Karpas-422 (cell line): ENCODE measurements at places on chromosomes 5 and 9. TPM values are rescaled to one million over a fixed set of nuclear protein-coding genes. Genes with fewer than 3 reads are reported as not detected.

Gene PCDHA1
- not detected in 2 replicates for total RNA-seq

DNA sequence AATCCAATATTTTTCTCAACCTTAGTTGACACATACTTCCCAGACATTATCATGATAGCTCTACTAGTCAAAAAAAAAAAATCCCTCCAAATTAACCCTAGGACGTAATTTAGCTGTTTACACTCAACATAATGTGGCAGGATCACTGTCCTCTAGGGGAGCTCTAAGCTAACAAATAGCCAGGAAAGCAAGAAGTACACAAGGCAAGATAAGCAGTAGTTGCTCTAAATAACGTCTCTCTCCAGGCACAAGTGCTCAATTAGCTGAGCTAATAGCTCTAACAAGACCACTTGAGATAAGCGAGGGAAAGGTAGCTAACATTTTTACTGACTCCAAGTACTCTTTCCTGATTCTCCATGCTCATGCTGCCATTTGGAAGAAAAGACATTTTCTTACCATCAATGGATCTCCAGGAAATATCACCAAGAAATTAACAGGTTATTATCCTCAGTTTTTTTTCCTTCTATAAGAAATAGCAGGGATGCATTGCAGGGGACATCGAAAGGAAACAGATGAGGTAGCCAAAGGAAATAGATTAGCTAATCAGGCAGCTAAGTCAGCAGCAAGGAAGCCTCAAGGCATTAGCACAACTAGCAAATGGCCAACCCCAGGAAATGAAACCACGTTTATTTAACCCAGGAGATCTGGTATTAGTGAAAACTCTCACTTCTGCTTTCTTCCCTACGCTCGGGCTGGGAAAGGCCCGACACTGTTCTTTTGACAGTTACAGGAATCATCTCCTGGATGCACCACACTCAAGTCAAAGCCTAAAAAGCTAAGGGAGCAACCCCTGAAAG is 614.1 kb downstream of the PTPRD start:
- no peak overlapping the region for H3K4me3 ChIP-seq
- H3K27ac ChIP-seq = no peak overlapping the region

- DNase-seq = no peak
- H3K4me1 ChIP-seq = no peaks in the 10 kb centered on the region
Observed at GRCh38 chr5:122902263-122902662, 56.9 kb downstream of the SNX24 start.

GRCh38 chr9:76624391-76625048 is 139.7 kb upstream of the PCA3 start:
- no peaks in the 10 kb centered on the region for H3K4me1 ChIP-seq
- H3K4me3 ChIP-seq = no peak overlapping the region

DNA sequence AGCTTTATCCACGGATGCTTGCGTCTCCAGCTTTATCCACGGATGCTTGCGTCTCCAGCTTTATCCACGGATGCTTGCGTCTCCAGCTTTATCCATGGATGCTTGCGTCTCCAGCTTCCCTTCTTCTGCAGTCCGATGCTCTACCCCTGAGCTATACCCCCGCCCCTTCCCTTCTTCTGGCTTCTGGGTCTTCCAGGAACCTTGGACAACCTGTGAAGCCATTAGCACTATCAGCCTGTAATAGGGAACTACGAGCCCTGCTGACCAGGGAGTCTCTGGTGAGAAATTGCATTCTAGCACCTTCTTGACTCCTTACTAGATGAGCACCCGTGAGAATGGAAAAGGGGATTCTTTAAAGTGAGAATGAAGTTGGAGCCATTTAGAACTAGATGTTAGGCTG is 39.1 kb upstream of the SH3PXD2B start:
- H3K27ac ChIP-seq = no peak overlapping the region
- no peak for DNase-seq
- no peaks in the 10 kb centered on the region for H3K27me3 ChIP-seq

DNA sequence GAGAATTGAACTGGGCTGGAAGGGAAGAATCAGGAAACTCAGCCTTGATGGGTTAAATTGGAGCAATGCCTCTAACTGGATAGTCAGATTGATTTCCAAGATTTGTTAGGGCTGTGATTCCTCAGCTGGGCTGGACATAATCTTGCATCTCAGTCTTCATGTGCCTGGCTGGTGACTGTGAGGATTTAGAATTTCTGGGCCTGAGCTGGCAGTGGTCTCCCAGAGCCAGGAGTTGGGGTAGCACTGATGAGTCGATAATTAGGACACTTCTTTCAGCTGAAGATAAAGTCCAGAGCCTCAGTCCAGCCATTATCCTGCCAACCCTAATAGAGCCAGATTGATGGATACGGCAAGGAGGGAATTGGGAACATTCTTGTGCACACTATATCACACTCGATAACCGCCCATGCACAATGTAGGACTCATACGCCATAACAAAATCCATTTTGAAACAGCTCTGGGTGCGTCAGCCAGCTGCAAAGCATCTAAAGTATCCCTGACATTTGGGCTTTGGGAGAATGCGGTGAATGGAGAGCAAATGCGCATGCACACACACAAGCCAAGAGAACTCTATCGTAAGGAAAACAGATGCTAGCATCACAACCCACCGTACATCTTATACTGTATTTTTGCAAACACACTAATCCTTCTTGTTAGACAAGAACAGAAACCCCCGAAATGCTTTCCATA is 405.1 kb upstream of the KLF4 start:
- H3K4me3 ChIP-seq = no peak overlapping the region
- H3K27ac ChIP-seq = no peak overlapping the region
- no peaks in the 10 kb centered on the region for H3K36me3 ChIP-seq
- no peak for DNase-seq
- H3K27me3 ChIP-seq = no peaks in the 10 kb centered on the region

Gene IFNB1
- 0.51 TPM in 1 of 2 replicates, not detected in the other for total RNA-seq

Gene SLC25A25
- 4.1 and 12.7 TPM in 2 replicates for total RNA-seq

Gene OTULINL
- not detected in 2 replicates for total RNA-seq

DNA sequence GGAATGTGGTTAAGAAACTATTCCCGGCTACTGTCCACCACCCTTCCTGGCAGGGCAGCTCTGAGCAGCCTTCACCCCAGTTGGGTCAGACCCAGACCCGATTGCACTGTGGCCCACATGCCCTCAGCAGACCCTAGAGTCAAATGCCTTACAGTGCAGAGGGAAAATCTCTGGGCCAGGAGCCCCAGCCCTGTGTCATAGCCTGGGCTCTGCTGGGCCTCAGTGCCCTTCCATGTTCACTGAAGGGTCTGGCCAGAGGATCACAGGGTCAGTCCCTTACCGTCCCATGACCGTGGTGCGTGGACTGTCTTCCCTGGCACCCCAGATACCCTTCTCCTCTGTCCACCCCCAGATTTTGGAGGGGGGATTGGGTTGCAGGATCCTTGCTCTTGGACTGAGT is 73.5 kb upstream of the COL5A1 start:
- H3K27me3 ChIP-seq = no peaks in the 10 kb centered on the region
- H3K4me3 ChIP-seq = no peak overlapping the region
- H3K4me1 ChIP-seq = no peaks in the 10 kb centered on the region
- DNase-seq = no peak
- no peaks in the 10 kb centered on the region for H3K36me3 ChIP-seq
- H3K27ac ChIP-seq = no peak overlapping the region

Gene DBH
- not detected in 2 replicates for total RNA-seq

- H3K36me3 ChIP-seq = no peaks in the 10 kb centered on the region
- no peaks in the 10 kb centered on the region for H3K27me3 ChIP-seq
- no peaks in the 10 kb centered on the region for H3K4me1 ChIP-seq
- no peak overlapping the region for H3K27ac ChIP-seq
- no peak overlapping the region for H3K4me3 ChIP-seq
- no peak for DNase-seq
Observed at GRCh38 chr5:33339413-33339812, 101.4 kb upstream of the TARS1 start.

Gene C9
- not detected in 2 replicates for total RNA-seq

GRCh38 chr5:29963956-29964355 is 1229.5 kb upstream of the CDH6 start:
- no peak overlapping the region for H3K4me3 ChIP-seq
- no peaks in the 10 kb centered on the region for H3K27me3 ChIP-seq
- H3K27ac ChIP-seq = no peak overlapping the region
- no peaks in the 10 kb centered on the region for H3K36me3 ChIP-seq
- no peak for DNase-seq

Gene GRIN3A
- not detected in 2 replicates for total RNA-seq

DNA sequence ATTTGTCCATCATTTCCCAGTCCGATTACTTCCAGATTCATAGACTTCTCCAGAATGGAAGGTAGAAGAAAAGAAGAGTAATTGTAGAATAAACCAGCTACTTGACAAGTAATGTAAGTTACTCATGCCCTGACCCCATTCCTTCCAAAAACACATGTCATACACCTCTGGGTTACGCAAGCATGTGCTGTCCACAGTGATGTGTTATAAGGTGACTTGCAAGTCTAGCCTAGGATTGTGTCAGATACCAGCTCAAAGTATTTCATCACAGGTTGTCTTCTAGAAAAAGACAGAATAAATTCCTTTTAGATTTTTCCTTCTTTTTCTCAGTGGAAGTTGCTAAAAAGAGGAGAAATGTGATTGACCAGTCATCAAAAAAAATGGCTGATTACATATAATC is 8.0 kb upstream of the TLR4 start:
- peaks cover 14% of the 10 kb centered on the region for H3K4me1 ChIP-seq
- no peaks in the 10 kb centered on the region for H3K36me3 ChIP-seq
- H3K4me3 ChIP-seq = no peak overlapping the region
- no peaks in the 10 kb centered on the region for H3K27me3 ChIP-seq
- DNase-seq = no peak
- no peak overlapping the region for H3K27ac ChIP-seq

Gene CCDC112
- total RNA-seq = 8.0 and 13.0 TPM in 2 replicates

DNA sequence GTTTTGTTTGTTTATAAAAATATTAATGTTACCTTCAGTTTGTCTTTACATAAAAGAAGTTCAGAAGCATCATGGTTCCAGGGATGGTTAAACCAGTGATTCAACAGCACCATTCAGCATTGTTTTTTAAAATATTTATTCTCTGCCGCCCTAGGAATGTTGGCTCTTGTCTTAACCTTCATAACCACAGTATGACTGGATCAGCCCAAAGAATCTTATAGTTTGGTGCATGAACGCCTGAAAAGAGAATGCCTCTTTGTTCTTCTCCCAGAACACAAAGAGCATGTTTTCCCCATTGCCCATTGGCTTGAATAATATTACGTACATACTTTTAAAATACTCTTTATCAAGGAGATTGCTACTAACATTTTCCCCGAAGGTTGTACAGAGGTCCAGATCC is 413.4 kb downstream of the ANXA1 start:
- no peak overlapping the region for H3K4me3 ChIP-seq
- no peak overlapping the region for H3K27ac ChIP-seq
- H3K4me1 ChIP-seq = no peaks in the 10 kb centered on the region
- H3K36me3 ChIP-seq = no peaks in the 10 kb centered on the region

Gene CFAP157
- not detected in 2 replicates for total RNA-seq

DNA sequence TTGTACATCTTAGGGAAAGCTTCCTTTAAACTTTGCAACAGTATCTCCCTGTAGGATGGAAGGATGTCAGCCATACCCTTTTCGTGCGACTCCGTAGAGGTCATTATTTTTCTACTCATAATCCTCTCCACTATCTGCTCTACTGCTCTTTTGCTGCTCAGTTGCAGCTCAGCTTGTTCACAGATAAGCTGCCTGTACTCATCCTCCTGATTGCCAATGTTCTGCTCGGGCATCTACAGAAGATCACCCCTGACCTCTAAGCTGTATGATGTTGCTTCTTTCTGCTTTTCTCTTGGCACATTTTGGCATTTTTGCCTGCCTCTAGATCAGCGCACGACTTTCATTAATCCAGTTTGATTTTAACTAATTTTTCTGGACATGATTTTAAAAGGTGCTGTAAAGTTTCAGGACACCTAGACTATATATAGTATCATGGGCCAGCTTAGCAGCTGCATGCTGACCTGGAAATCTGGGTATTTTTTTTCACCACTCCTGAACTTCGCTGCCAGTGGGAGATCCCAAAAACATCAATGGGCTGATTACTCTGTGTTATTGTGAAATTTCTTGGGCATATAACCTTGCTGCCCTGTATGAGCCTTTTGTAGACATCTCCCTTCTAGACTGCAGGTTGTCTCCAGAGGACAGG is 131.2 kb upstream of the ZNF608 start:
- no peak overlapping the region for H3K27ac ChIP-seq
- no peaks in the 10 kb centered on the region for H3K4me1 ChIP-seq
- no peaks in the 10 kb centered on the region for H3K36me3 ChIP-seq
- H3K4me3 ChIP-seq = no peak overlapping the region
- no peaks in the 10 kb centered on the region for H3K27me3 ChIP-seq

Gene IFNA2
- total RNA-seq = not detected in 2 replicates

DNA sequence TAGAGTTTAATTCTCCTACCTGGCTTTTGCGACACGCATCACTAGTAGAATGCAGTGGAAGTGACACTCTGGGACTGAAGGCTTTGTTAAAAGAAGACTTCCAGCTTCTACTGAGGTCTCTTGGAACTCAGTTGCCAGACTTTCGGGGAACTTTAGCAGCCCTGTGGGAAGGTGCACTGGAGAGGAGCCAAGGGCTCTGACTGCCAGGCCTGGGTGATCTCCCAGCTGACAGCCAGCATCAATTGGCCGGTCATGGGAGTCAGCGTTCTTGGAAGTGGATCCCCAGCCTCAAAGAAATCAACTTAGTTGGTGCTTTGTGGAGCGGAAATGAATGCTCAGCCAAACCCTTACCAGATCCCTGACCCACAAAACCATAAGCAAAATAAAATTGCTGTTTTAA is 87.1 kb downstream of the OSTF1 start:
- no peak overlapping the region for H3K27ac ChIP-seq
- H3K36me3 ChIP-seq = no peaks in the 10 kb centered on the region
- no peaks in the 10 kb centered on the region for H3K4me1 ChIP-seq
- no peak overlapping the region for H3K4me3 ChIP-seq

Gene LOX
- not detected in 2 replicates for total RNA-seq

Gene WDR38
- total RNA-seq = not detected in 2 replicates

Gene ANKRD18A
- not detected in 2 replicates for total RNA-seq

DNA sequence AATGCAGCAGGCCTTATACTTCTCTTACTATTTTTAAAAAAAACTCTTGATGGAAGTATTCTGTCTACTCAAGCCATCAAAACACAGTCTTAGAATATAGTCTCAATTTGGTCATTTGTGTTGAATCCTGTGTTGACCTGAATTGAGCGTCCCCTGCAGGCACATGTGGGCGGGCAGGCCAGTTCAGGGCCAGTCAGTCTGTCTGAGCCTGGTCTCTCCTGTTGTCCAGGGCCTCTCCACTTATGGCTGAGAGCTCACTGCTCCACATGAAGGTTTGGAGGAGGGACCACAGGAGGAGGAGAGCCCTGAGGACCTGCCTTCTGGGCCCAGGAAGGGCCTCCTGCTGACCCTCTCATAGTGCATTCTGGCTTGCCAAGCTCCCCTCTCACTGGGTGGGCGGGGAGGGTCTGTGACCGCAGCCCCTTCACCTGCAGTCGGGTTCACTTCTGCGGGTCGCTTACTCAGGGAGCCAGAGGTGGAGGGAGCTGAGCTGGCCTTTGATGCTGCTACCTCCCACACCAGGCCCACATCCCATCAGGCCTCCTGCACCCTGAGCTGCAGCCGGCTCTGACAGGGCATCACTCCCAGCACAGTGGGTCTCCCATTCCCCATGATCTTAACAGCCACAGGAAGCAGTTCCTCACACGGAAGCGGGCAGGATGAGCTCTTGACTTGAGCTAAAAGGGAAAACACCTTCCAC is 178.2 kb upstream of the S1PR3 start:
- H3K4me1 ChIP-seq = no peaks in the 10 kb centered on the region
- no peak overlapping the region for H3K4me3 ChIP-seq
- no peak overlapping the region for H3K27ac ChIP-seq
- no peak for DNase-seq
- H3K27me3 ChIP-seq = no peaks in the 10 kb centered on the region

- H3K27ac ChIP-seq = no peak overlapping the region
- H3K27me3 ChIP-seq = no peaks in the 10 kb centered on the region
- H3K36me3 ChIP-seq = no peaks in the 10 kb centered on the region
- H3K4me1 ChIP-seq = no peaks in the 10 kb centered on the region
- no peak overlapping the region for H3K4me3 ChIP-seq
- no peak for DNase-seq
Observed at GRCh38 chr9:34540827-34541226, 18.0 kb upstream of the ENHO start.

Gene EMB
- total RNA-seq = 166 and 376 TPM in 2 replicates
